ENCODE measurements at places on chromosomes 2 and 18.
A peak's percentile ranks its signal among the peaks of the same experiment; 100 is the strongest.

DNA sequence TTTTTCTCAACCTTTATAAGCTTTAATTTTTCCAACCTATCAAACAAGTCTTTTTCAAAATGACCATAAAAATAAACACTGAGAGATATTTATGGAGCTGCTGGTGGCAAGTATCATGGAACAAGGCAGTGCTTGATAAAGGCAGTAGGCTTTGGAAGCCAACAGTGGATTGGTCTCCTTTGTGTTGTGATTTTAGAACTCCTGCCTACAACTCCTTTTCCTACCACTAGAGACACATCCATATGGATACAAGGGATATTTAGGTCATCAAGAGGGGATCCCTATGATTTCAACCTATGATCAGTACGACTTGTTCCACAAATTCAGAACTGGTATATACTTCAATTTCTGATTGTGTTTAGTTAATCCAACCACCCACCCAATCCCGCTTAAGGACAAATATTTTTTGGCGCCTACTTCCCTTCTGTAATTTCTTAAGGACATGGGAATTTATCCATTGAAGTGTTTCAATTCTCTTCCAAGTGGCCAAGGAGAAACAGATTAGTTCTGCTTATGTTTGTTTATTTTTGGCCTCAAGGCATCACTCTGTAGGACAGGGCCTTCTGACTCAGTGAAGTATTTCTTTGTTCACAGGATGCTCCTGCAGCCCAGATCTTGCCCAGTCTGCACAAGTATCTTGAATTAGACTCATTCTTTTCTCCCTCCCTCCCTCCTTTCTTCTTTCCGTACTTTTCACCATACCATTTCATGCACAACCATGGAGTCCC, 2119.6 kb upstream of the PIK3C3 start:
- DNase-seq, result no peak

DNA sequence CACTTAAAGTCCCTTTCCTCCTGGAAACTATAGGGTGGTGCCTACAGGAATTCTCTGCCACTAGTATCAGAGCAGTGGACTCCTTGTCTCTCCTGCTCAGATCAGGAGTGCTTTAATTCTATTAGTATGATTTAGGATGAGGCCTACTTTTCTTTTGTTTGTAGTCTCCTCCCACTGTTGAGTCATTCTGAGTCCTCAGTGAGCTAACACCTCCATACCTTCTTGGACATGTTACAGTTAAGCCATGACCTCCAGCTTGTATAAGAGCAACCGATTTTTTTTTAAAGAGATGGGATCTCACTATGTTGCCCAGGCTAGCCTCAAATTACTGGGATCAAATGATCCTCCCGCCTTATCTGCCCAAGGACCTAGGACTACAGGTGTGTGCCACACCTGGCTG, 48.7 kb upstream of the OTOF start:
- no peak for DNase-seq

DNA sequence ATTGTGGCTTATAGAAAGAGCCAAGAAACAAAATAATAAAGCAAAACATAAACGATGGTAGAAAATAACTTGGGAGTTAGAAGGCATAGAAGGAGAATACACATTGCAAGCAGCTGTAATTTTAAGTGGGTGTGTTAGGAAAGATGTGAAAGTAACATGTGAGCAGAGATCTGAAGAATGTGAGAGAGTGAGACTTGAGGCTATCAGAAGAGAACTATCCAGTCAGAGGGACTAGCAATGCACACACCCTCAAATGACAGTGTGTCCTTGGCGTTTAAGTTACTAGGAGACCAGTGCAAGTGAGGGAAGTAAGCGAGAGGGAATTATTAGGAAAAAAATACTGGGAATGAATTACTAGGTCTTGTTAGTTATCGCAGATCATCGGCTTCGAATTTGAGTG, 304.9 kb downstream of the DSEL start:
- DNase-seq, result peak; percentile 24

DNA sequence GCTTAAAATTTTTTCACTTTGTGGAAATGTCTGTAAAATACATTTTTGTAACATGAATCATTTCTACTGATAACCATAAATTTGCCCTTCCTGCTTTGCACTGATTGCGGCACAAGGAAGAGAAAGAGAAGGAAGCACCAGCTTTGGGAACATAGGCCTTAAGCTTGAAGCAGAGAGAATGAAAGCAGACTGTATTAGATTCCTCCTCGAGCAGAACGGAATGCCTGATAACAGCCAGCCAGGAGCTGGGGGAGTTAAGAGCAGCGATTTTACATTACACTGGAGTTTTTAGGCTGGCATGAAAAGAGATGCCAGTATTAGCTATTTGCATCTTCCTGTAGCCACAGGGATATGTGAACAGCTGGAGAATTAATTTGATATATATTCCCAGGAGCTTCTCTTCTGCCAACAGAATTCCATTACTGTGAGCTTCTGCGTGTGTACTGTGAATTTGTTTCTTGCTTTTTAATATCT, 33.5 kb downstream of the CRIM1 start:
- DNase-seq, result peak; percentile 24

- peak; percentile 29 for DNase-seq
Measured at GRCh38 chr2:36663851-36664695, 32.4 kb upstream of the VIT start.

DNA sequence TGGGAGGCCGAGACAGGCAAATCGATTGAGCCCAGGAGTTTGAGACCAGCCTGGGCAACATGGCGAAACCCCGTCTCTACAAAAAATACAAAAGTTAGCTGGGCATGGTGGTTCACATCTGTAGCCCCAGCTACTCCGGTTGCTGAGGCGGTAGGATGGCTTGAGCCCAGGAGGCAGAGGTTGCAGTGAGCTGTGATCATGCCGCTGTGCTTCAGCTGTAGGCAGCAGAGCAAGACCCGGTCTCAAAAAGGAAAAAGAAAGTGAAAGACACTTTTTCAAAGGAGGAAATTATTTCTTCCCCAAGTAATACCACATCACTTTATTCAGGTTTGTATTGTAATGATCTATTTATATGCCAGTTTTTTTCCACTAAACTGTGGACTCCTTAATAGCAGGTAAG, 35.7 kb upstream of the TAF4B start:
- DNase-seq, result no peak

DNA sequence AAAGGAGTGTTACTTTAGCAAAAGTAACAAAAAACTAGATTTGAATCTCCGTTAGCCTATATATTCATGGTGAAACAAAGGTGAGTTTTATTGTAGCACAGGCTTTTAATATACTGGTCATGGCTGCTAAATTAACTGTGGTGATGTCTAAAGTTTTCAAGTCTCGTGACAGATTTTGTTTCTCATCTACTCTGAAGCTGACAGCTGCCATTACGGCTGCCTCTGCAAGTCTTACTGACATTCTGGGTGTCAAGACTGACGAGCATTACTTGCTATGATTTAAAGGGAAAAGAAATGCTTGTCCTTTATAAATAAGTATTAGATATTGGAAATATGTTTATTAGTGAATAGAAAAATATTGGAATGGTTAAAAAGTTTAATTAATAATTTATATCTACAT, 207.7 kb downstream of the DSEL start:
- no peak for DNase-seq
